ENCODE measurements at places on chromosomes 4 and X.

- no peak for DNase-seq
Observed at GRCh38 chr4:8906668-8906970, 35.0 kb upstream of the HMX1 start.

GRCh38 chr4:98862371-98862770 lies 66.6 kb downstream of the EIF4E start:
- DNase-seq: no peak

DNA sequence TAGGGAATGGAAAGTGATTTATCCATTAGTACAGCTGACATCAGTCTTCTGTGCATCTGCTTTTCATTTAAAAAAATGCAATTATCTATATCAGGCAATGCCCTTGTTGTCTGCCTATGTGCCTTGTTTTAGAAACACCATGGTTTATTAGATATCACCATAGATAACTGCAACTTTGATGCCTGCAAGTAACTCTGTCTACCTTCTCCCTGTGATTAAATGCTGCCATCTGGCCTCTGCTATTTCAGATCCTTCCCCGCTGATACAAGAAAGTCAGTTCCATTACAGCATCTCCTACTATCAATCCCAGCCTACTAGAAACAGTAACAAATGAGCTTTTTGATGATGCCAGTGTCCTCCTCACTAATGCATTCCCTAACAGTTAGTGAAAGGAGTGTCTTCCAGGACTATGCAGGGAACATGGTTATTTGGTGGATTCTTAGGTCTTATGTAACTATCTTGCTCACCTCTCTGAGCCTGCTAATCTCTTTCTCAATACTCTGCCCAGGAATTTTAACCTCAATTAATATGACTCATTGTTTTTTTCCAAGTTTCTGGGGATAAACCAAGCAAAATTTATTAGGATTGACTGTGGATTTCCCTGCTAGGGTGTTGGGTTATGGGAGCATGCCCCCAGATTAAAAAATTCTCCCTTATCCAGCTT lies 444.9 kb downstream of the RAPGEF2 start:
- DNase-seq: no peak

DNA sequence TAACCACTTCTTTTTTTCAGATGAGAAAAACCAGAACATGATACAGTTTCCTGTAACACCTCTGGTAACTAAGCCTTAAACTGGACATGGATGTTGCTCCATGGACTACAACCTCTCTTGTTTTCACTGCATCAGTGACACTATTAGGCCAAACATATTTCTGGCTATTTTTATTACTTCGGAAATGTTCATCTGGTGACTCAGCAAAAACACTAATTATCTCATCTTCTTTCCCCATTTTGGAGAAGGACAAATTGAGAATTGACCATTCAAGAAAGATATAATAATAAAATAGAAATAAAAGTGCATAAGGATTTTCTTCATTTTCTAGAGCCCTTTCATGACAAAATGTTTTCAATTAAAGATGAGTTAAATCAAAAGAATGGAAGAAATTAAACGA lies 361.9 kb upstream of the TECRL start:
- no peak for DNase-seq

Measured in NCI-H2227 treated with DMSO at 0.1 percent for 48 hours (cell line).